ENCODE measurements at places on chromosomes 11 and 22. TPM values are rescaled to one million over a fixed set of nuclear protein-coding genes. Genes with fewer than 3 reads are reported as not detected.

The CACNA1I gene
- not detected for total RNA-seq

The OSM gene
- not detected for total RNA-seq

The FXYD2 gene
- total RNA-seq: not detected

The NPTXR gene
- 5.4 TPM for total RNA-seq

The TMEM218 gene
- 18.2 TPM for total RNA-seq

The MRGPRX3 gene
- total RNA-seq: not detected

The MCAM gene
- 153 TPM for total RNA-seq

The TRIM6 gene
- total RNA-seq: 1.1 TPM

The SEC14L6 gene
- 0.25 TPM for total RNA-seq

The KRTAP5-1 gene
- not detected for total RNA-seq

All from cardiac ventricle fibroblast (primary cell).